Activated CD4-positive, alpha-beta T cell treated with anti-CD3 and anti-CD28 coated beads for 4 hours (primary cell): ENCODE measurements at places on chromosomes 1 and 21.

DNA sequence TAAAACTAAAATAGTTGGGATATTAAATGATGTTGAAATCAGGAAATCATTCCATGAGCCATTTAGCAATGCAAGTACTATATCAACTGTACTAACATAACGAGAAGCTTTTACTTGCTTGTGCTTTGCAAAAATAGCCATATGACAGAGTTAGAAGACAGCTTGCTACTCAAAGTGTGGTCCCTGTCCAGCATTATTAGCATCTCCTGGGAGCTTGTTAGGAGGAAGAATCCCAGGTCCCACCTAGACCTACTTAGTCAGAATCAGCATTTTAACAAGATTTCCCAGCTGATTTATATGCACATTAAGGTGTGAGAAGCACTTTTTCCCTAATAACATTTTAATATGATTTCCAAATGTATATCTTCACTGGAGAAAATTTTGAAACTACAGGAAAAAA lies 4.7 kb downstream of the PRKACB start:
- no peak for DNase-seq

- DNase-seq, result peak; percentile 70
Measured at GRCh38 chr1:21293537-21294265, 3.4 kb upstream of the ECE1 start.

DNA sequence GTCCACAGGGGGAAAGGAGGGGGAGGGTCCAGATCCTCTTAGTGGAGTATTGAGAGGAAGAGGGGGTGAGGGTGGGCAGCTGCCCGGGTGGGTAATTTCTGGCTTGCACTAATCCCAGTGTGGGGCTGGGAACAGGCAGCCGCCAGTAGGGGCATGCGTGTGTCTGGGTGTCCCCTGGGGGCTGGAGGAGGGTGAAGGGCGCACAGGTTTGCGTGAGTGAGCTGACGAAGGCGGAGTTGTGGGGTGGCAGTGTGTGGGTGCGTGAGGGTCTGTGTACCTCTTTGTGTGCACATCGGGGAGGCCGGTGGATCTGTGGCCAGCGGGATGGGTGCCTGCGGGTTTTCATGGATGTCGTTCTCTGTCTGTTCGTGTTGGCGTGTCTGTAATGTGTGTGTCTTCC lies 97.3 kb downstream of the PAX7 start:
- DNase-seq, result no peak

DNA sequence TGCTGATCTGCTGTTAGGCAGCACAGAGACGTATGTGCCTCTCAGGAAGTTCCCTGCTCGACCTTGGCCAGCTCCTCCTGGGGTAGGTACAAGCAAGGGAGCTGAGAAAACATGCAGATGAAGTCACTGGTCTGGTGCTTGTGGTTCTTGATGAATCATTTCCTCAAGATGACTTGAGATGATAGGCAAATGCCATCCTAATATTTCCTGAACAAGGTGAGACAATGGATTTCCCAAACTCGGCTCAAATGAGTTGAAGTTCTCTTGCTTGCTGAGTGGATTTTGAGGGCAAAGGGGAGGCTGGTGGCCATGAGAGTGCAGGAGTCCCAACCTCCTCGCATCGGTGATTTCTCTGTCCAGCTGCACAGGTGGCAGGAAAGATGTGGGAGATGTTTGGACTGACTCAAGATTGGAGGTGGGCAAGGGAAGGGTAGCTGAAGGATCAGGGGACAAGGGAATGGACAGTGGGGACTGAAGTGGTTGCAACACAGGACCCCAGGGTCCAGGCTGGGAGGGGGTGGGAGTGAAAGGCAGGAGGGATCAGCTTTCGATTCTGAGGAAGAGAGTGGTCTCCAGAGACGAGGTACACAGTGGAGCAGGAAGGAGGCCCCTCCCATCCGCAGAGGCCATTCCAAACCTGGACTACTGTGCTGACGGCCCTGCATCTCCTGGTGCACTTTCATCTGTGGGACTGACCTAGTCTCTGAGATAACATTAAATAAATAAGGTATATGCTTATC lies 63.9 kb downstream of the CAPN2 start:
- DNase-seq, result peak; percentile 45

DNA sequence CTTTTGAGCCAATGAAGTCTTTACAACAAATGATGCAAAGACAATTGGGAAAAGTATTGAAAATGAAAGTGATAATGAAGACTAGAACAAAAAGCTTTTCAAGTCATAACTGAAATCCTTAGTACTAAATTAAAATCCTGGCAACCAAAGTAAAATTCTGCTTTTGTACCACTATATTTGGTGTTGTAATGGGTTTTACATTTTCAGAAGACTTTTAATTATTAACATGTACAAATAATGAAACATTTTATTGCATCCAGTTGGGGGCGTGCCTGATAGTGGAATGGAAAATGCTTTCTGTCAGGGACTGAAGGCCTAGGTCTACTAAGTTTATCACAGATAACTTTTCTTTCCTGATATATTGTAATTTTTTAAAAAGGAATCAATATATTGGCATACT lies 89.4 kb downstream of the SDCCAG8 start:
- DNase-seq, result no peak

DNA sequence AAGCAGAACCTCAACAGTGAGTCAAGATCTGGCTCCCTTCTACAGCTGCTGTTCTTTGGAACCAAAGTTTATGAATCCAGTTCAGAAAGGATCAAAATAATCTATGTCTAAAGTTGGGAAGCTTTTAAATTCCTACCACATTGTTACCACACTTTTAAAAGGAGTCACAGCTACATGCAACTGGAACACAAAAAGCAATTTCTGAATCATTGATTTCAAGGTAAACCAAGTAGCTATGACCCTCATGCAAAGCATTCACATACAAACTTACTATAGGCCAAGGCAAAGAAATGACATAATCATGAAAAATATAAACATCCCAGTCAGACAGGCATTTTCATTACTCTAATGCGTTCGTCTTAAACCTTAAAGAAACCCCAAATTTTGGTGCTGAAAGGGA lies 3.5 kb downstream of the SIPA1L2 start:
- no peak for DNase-seq

GRCh38 chr1:158131217-158131616 lies 49.5 kb upstream of the CD1D start:
- DNase-seq, result no peak

DNA sequence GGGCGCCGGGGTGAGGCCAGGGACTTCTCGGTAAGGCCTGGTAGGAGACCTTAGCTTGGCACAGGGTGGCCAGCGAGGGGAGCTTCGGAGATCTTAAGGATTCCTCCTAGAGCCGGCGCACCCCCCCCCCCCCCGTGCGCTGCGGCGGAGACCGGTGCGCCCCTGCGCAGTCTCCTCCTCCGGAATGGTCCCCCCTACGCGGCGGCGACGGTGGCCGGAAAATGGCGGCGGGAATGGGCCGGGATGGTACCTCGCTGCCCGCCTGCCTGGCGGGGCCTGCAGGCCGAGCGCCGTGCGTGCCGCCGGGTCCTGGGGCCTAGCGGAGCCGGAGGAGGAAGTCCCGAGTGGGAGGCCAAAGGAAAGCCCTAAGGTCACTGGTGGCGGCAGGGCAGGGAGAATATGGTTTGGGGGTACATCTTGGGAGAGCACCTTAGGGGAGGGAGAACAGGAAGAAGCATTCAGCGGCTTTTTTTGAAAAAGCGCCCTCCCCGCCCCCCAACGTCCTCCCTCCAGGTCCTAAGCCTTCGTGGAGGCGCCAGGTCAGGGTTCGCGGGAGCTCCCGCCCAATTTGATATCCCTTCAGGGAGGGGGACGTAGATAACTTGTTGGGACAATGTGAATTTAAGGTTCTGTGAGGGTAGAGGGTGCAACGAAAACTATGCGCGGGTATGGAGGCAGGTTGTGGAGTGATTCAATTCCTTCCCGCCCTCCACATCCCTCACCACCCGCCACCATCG lies 429 bp downstream of the SRRM1 start:
- peak; percentile 52 for DNase-seq

DNA sequence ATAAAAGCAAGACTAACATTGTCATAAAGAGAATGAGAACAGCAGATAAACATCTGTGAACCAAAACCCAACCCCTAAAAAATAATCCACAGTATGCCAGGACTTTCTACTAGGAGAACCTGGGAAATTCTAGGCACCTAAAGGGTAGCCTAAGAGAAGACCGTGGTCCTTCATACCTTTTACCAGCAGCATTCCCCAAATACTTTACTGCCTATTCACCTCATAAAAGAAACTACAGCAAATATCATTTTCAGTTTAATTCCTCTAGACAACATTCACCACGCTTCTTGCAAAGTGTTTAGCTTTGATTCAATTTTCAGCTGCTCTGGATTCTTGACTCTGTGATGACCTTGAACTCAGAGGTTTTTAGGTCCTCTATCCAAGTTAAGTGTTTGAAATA lies 1180.7 kb upstream of the B3GALT2 start:
- DNase-seq, result no peak

DNA sequence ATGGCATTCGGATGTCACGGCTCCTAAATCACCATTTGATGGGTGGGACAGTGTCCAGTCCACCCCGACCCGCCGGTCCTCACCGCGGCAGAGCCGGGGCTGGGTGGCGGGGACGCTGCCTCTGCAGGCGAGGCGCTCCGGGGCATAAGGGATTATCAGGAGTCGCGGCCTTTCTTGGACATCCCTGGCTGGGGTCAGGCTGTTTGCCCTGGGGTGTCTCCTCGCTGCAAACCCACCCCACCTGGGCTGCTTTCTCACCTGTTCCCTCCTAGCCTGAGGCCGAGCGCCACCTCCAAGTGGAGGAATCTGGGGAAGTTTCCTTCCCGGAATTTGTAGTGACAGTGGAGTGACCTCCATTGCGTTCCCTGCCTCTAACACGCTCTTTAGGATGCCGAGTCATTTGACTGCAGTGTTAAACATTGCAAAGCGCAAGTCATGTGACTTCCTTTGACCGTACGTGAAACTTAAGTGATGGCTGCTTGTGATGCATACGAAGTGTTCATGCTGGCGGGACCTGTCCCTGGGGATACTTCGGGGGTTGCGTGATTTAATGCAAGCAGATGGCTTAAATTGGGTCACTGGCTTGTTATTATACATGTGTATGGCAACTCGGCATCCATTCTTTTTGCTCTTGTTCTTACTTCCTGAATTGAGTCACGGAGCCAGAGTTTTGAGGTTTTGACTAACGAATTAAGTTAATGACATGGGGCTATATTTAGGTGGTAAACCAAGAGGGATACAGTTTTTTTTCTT lies 536 bp downstream of the LGALS8 start:
- peak; percentile 53 for DNase-seq

GRCh38 chr1:17363351-17363750 lies 8.6 kb upstream of the PADI6 start:
- no peak for DNase-seq
